ENCODE measurements at places on chromosomes 13 and 19. TPM values are rescaled to one million over a fixed set of nuclear protein-coding genes. Genes with fewer than 3 reads are reported as not detected.
A peak's percentile ranks its signal among the peaks of the same experiment; 100 is the strongest.

DNA sequence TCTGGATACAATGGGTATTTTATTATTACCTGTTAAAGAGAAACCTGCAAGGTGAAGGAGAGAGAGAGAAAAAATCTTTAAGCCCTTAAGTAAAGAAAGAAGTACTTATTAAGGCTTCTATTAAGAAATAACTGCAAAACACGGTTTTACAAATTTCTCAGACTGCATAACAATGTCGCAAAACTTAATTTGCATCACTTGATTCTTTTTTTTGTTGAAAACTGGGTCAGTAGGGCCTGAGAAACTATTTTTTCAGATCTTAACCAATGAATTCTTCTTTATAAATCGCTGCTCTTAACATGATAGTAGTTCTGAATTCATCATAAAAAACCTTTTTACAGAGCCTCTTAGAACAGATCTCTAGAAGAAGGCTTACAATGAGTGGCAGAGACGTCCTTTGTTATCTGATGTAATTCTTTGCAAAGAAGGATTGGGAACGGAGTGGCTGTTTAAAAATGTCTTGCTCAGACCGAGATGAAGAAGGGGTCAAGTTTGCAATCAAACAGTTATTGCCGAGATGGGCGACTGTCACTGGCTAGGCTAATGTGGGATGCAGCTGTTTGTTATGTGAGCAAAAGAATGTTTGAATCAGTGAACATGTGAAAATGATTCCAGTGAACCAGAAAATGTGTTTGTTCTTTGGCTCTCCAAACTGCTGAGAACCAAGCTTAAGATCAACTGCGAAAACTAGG, 76.3 kb downstream of the ZNF536 start:
- no peak for DNase-seq

DNA sequence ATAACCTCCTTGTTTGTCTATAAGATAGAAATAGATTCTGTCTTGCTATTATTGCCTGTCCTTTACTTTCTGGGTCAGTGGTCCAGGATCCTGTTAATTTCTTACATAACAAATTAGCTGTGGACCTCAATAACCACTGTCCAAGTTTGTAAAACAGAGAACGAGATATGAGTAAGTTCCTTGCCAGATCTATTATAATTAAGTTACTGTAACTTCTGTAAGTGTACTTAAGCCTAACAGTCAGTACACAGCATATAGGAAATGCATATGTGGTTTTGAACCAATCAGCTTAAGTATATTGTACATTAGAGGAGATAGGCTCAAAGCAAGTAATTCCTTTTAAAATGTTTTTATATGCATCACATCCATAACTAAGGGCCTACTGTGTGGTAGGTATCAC, 34.9 kb downstream of the HTR2A start:
- DNase-seq: no peak

GRCh38 chr13:33541962-33542308, 256.4 kb upstream of the STARD13 start:
- DNase-seq: no peak

DNA sequence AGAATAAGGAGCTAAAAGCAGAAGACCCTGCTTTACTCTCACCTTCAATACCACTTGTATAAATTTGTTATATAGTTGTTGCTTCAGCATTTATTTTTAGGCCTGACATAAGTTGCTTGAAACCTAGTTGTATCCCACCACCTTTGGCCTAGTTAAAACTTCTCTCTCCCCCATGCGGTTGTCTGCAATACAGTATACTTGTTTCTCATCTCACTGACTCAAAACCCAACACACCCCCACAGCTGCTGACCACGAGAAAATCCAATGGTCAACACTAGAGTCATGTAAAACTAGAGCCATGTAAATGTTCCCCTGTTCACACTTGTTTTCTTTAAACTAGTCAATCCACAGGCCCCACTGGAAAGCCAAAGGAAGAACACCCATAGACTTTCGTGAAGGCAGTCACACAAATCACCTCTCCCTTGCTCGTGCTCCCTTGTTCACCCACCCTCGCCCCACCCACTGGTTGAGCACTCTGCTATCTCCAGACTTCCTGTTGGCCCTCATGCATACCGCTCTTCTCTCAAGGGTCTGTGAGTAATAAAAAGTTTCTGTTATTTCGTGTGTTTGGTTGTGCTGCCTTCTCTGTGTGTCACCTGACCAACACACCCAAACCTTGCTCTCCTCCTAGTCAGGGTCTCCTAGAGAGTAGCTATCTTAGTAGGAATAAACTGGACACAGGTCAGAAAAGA, 12.9 kb upstream of the CCDC169 start:
- no peak for DNase-seq

- DNase-seq: no peak
Observed at GRCh38 chr13:80039000-80039399, 301.9 kb downstream of the SPRY2 start.

DNA sequence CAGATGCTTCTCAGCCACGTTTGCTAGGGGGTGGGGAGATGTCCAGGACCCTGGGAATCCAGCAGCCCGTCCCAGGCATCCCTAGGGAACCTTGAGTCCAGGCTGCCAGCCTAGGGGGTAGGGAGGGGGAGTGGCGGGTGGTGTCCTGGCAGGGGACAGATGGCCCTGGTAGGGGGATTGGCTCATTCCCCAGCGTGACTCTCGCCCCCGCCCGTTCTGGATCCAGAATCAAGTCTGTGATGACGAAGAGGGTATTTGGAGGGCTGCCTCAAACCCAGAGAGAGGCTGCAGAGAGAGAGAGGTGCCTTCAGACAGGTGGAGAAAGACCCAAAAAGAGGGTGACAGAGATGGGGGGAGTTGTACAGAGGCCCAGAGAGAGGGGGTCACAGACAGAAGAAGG, 4.1 kb downstream of the SLC17A7 start:
- DNase-seq: no peak

- DNase-seq: no peak
Observed at GRCh38 chr19:35868172-35868822, at the start of gene APLP1. Gene APLP1 (plus strand): TSS chr19:35868574. CDS start chr19:35868637, 63 bp downstream.

DNA sequence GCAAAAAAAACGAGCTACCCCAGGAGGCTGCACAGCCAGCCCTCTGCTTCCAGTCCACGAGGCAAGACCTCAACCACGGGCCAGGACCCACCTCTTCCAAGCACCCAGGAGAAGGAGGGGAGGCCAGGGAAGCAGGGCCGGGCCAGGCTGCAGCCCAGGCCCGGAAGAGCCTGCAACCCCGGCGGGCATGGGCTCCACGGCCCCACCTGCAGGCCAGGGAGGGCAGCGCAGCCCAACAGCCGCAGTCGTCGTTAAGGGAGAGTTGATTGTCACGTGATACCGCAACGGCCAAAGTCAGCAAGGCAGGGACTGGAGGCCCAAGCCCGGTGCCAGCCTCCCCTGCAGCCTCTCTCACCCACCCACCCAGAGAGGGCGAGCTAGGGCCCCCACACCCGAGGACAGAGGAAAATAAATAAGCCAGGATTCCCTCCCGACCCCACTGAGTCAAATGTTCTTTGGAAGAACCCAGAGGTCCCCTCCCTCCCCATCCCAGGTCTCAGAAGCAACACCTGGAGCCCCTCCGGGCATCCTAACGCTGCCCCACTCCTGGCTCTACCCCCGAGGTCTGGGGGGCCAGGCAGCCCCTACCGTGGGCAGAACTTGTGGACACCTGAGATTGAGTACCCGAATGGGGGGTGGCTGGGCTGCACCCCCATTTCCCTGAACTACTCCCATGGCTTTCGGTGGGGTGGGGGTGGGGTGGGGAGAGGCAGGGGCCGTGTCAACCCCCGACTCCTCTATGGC, 5.2 kb upstream of the REXO1 start:
- no peak for DNase-seq

DNA sequence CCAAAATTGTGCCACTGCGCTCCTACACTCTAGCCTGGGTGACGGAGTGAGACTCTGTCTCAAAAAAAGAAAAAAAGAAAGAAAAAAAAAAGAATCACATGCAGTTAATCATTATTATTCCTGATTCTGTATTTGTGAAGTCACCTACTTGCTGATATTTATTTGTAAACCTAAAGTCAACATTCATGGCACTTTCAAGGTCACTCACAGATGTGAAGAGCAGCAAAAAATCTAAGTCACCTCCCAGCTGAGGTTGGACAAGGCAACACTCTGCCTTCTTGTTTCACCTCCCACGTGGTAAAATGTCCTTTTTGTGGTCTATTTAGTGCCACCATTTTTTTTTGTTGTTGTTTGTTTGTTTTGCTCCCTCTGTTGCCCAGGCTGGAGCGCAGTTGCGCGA, 26.5 kb downstream of the WDR88 start:
- DNase-seq: no peak

- DNase-seq: no peak
Observed at GRCh38 chr19:30222428-30222873, 149.7 kb upstream of the ZNF536 start.

- no peak for DNase-seq
Observed at GRCh38 chr13:40640845-40641458, 25.5 kb downstream of the FOXO1 start.

GRCh38 chr19:15264061-15264932, 32.0 kb upstream of the EPHX3 start:
- peak; percentile 60 for DNase-seq

DNA sequence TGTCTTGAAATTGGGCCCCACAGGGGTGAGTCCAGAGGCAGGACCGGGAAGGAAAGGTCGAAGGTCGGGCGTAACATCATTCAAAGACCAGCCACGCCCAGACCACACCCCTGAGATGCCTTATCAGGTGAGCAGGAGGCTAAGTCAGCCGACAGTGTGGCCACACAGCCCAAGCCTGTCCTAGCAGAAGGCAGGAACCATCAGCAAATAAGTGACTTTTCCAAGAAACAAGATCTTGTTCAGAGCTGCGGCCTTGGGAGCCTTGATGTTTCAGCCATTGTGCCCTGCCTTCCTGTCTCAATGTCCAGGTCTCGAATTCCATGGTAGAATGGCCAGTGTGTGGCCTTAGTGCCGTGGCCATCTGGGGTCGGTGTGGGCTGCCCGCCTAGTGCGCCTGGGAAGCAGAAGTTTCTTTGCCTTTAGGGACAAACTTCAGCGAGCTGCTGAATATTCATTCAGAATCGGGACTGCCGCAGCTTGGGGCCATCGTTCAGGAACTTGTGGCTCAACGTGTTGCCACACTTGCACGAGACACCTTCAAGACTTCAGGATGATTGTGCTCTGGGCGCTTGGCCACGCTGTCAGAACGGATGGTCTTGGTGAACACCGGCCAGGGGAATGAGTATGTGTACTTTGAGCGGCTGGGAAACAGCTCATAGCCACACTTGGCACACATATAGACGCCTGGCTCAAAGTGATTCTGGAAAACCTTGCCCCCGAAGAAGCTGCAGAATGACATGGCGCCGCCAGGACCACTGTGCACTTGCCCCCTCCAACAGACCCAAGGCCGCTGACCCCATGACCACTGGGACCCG, 6.1 kb upstream of the IFNL4 start:
- no peak for DNase-seq

GRCh38 chr13:113639616-113640262, 18.3 kb downstream of the ATP4B start:
- DNase-seq: no peak

GRCh38 chr13:114080739-114081561, 51.5 kb downstream of the RASA3 start:
- no peak for DNase-seq

DNA sequence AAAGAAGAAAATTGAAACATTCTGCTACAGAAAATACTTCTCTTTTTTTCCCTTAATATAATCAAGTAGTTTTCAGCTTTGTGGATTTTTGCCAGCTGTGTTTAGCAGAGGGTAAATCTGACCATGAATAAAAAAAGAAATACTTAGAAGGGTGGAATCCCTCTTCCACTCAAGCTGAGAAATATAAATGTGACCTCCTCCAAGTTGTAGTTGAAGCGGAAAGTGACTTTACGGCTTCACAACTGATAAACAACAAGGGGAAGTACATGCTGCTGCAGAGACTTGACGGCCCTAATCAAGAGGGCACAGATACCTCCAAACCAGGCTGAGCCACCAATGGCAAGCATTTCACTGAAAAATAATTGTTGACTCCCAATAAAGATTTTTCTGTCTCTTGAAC, 785.0 kb downstream of the SLITRK5 start:
- DNase-seq: no peak

DNA sequence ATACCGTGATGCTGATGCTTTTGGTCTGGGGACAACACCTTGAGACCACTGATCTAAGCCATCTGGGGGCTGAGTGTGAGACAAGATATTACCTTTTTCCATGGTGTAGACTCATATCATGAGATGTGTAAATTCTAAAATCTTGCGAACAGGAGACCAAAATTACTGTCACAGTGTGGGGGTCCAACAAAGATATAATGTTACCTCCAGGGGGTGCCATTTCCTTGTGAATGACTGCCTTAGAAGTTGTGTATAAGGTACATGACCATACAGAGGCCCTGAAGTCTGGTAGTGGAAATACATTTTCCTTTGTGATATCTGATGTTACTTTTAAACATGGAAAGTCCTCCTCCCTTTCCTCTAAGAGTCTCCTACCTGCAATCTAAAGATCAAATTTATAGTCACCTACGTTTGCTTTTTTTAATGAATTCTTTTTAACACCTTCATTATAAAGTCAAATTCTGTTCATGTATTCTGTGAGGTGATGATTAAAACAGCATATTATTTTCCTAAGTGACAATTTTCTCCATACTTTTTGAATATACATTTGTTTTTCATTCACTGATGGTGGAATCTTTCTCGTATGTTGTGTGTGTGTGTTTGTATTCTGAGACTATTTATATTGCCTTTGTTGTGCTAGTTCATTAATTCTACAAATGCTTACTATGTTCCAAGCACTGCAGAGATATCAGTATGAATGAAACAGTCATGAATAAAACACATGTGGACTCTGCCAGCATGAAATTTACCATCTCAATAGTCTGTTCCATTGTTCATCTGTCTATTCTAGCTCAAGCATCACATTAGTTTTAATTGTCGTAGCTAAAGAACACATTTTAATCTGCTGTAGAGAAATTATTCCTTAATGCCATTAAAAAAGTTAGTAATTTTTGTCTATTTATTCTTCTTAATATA, 113.7 kb downstream of the RFC3 start:
- peak; percentile 42 for DNase-seq

DNA sequence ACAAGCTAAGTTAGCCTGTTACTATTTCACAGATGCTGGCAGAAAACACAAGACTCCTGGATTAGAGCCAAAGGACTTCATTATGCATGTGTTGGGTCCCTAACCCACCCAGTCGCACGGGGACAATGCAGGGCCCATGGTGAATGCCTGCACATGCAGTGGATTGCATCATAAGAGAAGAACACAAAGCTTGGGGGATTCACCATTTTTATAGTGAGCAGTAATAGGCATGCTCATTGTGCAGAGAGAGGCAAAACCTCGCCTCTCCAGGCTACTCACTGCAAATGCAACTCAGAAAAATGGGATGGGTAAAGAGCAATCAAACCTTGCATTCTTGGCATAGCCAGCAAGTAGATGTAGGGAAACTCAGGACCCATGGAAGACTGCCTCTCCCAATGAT, 115.8 kb downstream of the DIAPH3 start:
- DNase-seq: no peak

GRCh38 chr19:53101518-53101917, 1.7 kb downstream of the ZNF160 start:
- no peak for DNase-seq

The ARGLU1 gene
- polyA plus RNA-seq: 418 TPM

The TPP2 gene
- polyA plus RNA-seq: 53.2 TPM

The FAAP24 gene
- polyA plus RNA-seq: 3.1 TPM

The ZNF112 gene
- polyA plus RNA-seq: 13.1 TPM

The ARL11 gene
- polyA plus RNA-seq: 0.41 TPM

The ATP7B gene
- 28.1 TPM for polyA plus RNA-seq

The PVR gene
- polyA plus RNA-seq: 41.1 TPM

Measured in renal pelvis (tissue), 12 donors.